Tongue (tissue), 3 donors: ENCODE measurements at places on chromosomes 11 and 22. TPM values are rescaled to one million over a fixed set of nuclear protein-coding genes. Genes with fewer than 3 reads are reported as not detected.

- no peak for DNase-seq
Measured at GRCh38 chr22:37365950-37366349, 61.3 kb downstream of the ELFN2 start.

Gene FAM83F
- 6.3 TPM for total RNA-seq

DNA sequence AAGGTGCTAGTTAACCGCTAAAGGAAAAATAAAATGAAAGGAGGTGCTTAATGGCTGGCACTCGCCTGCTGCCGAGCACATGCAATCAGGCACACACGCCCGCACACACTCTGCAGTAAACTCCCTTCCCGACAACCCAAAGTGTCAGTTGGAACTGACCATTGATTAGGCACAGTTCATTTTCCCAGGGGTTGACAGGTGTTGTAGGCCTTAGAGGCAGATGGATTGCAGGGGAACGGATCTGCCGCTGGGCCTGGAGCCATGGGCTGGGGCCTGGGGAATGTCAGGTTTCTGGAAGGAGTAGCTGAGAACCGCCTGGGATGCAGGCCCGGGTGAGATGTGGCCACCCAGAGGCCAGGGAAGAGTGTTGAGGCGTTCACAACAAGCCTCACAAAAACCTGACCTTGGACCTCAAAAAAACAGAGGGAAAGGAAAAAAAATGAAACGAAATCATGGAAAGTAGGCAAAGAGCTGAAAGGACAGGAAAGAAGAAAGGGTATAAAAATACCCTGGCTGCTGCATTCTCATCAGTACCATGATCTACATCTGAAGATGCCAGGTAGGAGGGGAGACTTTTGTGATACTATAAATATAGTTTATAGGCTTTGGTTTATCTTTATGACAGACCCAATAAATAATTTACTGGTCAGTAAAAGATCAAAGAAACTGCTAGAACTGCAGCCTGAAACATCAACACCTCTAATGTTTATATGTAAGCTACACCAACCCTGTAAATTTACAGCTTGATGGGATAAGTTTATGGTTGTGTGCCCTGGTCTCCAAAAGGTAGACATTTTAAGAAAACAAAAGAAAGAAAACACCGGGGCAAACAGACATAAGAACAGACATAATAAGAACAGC lies 313.4 kb downstream of the BUD13 start:
- DNase-seq, result peak; percentile 68

DNA sequence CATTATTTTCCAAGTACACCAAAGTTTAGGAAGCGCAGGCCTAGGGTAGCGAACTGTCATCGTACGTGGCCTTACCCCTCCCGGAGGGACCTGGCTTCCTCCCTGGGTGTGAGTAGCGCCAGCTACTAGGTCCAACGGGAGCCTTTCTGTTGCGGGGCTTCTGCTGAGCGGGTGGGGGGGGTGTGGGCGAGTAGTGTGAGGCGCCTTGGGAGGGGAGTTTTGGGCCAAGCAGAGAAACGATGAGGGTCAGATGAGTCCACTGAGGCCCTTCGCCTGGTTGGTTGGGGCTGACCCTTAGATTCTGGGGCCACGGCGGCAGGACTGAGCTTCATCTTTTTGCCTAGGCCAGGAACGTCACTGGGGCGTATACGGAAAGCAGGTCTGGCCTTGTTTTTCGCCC lies 868 bp downstream of the TEF start:
- no peak for DNase-seq

GRCh38 chr11:101169944-101170343 lies 40.3 kb upstream of the PGR start:
- no peak for DNase-seq

DNA sequence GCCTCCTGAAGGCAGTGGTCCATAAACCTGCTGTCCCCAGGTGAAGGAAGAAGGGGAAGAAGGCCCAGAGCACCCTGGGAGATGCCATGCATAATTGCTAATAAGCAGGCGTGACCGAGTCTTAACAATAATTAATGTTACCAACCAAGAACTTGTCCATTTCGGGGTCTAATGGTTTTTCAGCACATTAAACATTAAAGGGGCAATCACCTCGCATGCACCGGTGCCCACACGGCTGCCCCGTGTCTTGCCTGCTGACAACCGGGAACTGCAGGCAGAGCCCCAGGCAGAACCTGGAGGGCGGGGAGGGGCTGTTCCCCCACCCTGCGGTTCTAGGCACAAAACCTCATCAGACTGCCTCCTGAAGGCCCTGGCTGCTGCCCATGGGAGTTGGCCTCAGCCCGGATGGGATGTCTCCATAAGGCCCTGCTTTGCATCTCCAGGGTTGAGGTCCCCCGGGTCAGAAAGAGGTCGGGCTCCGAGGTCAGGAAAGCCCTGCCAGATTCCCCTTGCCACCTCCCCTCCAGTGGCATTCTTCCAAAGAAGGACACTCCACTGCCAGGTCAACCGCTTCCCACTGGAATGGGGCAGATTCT lies 169.0 kb downstream of the BUD13 start:
- DNase-seq, result no peak

GRCh38 chr11:1730059-1730629 lies 20.3 kb downstream of the IFITM10 start:
- no peak for DNase-seq

- DNase-seq, result no peak
Measured at GRCh38 chr22:42282943-42283277, 12.5 kb upstream of the TCF20 start.

Gene RAB1B
- total RNA-seq, result 62.2 TPM

Gene HSPB2
- total RNA-seq, result 3.8 TPM

Gene EXT2
- 79.5 TPM for total RNA-seq

DNA sequence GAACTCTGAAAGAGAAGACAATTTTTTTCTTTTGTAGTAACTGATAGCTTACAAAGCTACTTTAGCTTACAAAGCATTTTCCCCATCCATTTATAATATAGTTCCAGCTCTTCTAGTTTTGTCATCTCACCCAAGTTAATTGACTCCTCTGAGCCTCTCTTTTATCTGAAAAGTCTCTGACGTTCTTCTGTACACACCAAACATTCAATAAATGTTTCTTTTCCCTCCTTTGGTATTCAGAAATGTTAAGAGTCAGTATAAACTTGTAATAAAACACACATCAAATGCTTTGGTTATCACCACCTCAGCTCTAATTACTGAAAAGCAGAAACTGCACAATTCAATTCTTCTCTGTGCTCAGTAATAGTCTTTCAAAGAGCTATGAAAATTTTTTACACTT lies 5.9 kb downstream of the CCDC90B start:
- DNase-seq, result no peak

DNA sequence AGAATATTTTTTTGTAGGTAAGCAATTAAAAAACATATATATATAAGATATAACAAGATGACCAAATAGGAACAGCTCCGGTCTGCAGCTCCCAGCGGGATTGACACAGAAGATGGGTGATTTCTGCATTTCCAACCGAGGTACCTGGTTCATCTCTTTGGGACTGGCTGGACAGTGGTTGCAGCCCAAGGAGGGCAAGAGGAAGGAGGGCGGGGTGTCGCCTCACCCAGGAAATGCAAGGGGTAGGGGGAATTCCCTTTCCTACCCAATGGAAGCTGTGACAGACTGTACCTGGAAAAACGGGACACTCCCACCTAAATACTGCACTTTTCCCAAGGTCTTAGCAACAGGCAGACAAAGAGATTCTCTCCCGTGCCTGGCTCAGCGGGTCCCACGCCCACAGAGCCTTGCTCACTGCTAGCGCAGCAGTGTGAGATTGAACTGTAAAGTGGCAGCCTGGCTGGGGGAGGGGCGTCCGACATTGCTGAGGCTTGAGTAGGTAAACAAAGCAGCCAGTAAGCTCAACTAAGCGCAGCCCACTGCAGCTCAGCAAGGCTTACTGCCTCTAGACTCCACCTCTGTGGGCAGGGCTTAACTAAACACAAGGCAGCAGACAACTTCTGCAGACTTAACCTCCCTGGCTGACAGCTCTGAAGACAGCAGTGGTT lies 163.8 kb downstream of the CWF19L2 start:
- DNase-seq, result no peak

GRCh38 chr22:45268167-45268957 lies 16.4 kb upstream of the UPK3A start:
- DNase-seq, result peak; percentile 41

DNA sequence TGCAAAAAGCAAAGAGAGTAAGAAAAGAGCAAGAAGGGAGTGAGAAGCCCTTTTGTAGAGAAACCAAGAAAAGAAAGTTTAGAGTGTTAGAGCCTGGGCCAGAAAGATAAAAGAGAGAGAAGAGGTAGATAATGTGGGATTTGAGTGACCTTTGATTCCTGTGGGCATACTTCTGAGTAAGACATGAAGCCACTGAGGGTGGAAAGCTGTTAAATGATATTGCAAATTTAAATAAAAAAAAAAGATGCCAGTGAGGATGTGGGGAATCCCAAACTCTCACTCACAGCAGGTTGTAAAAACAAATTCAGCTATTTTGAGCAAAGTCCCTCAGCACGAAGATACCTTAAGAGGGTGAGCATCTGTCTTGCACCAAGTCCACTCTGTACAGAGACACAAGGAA lies 59.4 kb upstream of the TOP3B start:
- no peak for DNase-seq

- peak; percentile 58 for DNase-seq
Measured at GRCh38 chr11:75946531-75947530, 131.8 kb downstream of the UVRAG start.

DNA sequence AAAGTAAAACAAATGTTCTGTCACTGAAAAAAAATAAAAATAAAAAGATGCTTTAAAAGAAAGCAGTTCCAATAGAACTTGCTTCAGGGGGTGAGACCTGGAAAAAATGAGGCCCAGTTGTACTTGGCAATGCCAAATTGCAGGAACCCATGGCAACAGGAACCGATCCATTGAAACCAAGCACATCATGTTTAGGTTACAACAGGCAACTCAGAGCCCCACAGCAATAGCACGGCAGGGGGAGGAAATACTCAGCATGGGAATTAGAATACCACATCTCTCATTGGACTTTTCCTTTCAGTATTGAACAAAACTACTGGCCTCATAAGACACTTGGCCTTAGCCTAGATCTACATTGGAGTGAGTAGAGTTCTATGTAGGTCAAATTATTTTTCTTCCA lies 84.3 kb downstream of the MSANTD4 start:
- DNase-seq, result no peak

GRCh38 chr22:27581688-27582087 lies 219.9 kb downstream of the MN1 start:
- peak; percentile 98 for DNase-seq

Gene MMP3
- 0.10 TPM for total RNA-seq

- peak; percentile 86 for DNase-seq
Measured at GRCh38 chr22:27307545-27308247, 493.9 kb downstream of the MN1 start.

GRCh38 chr22:46915950-46916730 lies 153.7 kb downstream of the TBC1D22A start:
- DNase-seq, result no peak

DNA sequence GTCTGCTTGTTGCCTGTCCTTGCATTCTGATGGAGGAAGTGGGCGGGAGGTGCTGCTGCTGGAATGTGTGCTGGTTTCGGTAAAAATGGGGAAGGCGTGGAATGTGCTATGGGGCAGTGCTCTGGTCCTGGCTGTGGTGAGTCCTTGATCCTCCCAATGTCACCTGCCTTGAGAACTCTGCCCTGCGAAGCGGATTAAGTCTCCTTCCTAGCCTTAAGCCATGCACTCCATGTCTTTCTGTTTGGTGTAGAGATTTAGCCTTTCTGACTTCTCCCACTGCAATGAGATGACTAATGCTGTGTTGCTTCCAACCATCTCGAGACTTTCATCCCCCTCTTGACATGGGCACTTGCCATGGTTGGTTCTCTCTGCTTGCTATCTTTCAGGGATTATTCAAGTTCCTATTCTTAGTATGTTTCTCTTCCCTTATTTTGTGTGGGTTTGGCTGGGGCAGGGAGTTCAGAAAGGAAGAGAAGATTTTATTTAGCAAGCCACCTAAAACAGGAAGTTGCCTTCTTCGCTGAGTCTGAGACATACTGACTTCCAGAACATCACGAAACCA lies 687.9 kb downstream of the NTM start:
- no peak for DNase-seq

GRCh38 chr11:111539426-111540113 lies 950 bp upstream of the LAYN start:
- DNase-seq, result peak; percentile 10
